ENCODE measurements at places on chromosomes 3 and 15. TPM values are rescaled to one million over a fixed set of nuclear protein-coding genes. Genes with fewer than 3 reads are reported as not detected.

The PPM1L gene
- 18.5 TPM for total RNA-seq

The HIGD1A gene
- 136 TPM for total RNA-seq

The INAFM2 gene
- total RNA-seq = 20.6 TPM

DNA sequence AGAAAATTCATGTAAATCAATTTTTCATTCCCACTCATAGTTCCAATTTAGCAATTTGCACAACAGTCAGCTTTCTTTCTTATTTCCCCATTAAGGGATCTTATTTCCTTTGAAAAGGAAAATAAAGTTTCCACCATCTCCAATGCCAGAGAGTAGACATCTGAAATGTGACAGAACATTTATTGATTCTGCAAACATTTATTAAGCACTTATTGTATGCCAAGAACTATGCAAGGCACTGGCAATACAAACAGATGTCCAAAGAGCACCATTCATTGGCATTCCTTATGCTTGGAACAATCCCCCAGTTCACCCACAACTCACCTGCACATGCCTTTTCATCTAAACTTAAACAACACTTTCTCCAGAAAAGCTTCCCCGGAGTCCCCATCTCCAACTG lies 2.5 kb upstream of the TFDP2 start:
- no peak for DNase-seq
- no peak overlapping the region for H3K27ac ChIP-seq
- no peak overlapping the region for H3K4me3 ChIP-seq
- peaks cover 5% of the 10 kb centered on the region for H3K4me1 ChIP-seq
- no peaks in the 10 kb centered on the region for H3K27me3 ChIP-seq

DNA sequence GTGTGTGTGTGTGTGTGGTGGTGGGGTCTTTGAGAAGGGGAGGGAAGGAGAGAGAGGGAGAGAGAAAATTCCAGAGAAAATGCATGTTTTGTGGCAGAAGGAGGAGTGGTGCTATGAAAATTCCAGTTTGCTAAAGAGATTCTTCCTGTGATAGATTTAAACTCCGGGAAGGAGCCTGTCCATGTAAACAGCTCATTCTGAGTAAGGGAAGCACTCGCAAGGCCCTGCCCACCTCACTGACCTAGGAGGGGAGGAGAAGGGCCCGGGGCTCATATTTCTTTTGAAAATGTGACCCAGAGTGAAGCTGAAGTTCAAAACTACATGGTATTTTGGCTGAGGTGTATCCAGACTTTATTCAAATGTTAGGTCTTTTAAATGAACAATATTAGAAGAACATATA lies 41.3 kb downstream of the ADAMTSL3 start:
- no peaks in the 10 kb centered on the region for H3K27me3 ChIP-seq
- H3K36me3 ChIP-seq = no peaks in the 10 kb centered on the region
- H3K4me3 ChIP-seq = no peak overlapping the region

GRCh38 chr3:132405609-132406299 lies 11.5 kb upstream of the DNAJC13 start:
- H3K27ac ChIP-seq = no peak overlapping the region
- H3K27me3 ChIP-seq = no peaks in the 10 kb centered on the region
- no peak for DNase-seq
